Central memory CD8-positive, alpha-beta T cell (primary cell): ENCODE measurements at places on chromosomes 2 and 18.

- H3K27ac ChIP-seq, result no peak overlapping the region
- no peak for DNase-seq
- no peaks in the 10 kb centered on the region for H3K36me3 ChIP-seq
Observed at GRCh38 chr2:184554736-184555135, 43.6 kb upstream of the ZNF804A start.

DNA sequence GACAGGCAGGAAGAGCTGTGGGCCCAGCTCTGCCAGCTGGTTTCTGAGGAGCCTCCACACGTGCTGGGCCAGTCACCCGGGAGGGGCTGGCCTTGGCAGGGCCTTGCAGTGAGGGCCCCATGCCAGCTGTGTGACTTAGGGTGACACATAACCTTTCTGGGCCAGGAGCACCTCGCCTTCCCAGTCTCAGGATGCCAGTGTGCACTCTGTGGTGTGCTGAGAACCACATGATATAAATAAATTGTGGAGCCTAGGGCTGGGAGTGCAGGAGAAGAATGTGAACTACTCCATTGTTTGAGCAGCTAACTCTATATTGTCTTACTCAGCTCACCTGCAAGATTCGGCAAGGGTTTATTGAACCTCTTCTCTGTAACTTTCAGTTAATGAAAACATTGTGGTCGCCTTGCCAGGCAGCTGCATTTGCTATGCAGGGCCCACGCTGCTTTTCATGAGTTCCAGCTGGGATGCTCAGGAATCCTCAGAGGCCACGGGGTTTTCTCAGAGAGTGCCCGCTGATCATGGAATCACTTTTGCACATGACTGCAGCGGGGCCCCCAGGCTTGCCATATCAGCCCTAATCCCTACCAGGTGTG lies 222.3 kb downstream of the SH3RF3 start:
- peaks cover 7% of the 10 kb centered on the region for H3K4me1 ChIP-seq
- H3K4me3 ChIP-seq, result no peak overlapping the region
- no peak for DNase-seq
- H3K36me3 ChIP-seq, result no peaks in the 10 kb centered on the region

DNA sequence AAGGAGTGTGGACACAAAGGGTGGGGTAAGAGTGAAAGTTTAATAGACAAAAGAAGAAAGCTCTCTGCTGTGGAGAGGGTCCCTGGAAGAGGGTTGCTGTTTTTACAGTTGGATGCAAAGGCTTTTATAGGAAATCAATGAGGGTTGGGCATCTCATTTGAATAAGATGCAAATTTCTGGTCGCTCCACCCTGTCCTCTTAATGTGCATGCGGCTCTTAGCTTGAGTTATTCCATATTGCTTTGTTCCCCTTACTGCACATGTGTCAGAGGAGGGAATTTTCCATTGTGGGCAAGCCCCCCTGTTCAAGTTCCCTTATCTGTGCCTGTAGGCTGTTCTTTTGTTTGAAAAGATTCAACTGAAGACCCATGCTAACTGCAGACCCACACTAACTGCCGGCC lies 326.5 kb downstream of the BCL11A start:
- H3K4me1 ChIP-seq, result no peaks in the 10 kb centered on the region
- H3K36me3 ChIP-seq, result no peaks in the 10 kb centered on the region
- no peak for DNase-seq
- H3K27me3 ChIP-seq, result no peaks in the 10 kb centered on the region
- H3K27ac ChIP-seq, result no peak overlapping the region
- H3K4me3 ChIP-seq, result no peak overlapping the region

DNA sequence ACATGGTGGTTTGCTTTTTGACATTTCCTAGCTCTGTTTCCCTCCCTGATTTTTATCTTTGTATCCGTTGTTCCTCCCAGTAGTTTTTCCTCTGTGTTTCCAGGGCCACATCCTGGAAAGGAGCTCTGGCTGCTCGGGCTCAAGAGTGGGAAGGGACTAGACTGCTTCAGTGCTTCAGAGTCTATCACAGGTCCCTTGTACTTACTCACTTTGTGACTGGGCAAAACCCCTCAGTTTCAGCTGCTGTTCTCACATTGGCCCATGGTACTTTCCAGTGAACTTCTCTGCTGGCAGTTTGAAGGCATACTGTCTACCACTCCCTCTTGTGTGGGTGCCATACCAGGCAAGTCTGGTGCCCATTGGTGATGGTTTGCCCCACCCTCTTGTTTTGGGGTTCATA lies 7.5 kb upstream of the STAMBP start:
- H3K27me3 ChIP-seq, result no peaks in the 10 kb centered on the region
- H3K4me3 ChIP-seq, result no peak overlapping the region
- H3K4me1 ChIP-seq, result no peaks in the 10 kb centered on the region
- no peak for DNase-seq
- H3K27ac ChIP-seq, result no peak overlapping the region
- H3K36me3 ChIP-seq, result no peaks in the 10 kb centered on the region

GRCh38 chr2:11738589-11739436 lies 7.6 kb upstream of the LPIN1 start:
- H3K27me3 ChIP-seq, result peaks cover 8% of the 10 kb centered on the region
- no peak for DNase-seq
- H3K27ac ChIP-seq, result no peak overlapping the region
- H3K36me3 ChIP-seq, result no peaks in the 10 kb centered on the region

DNA sequence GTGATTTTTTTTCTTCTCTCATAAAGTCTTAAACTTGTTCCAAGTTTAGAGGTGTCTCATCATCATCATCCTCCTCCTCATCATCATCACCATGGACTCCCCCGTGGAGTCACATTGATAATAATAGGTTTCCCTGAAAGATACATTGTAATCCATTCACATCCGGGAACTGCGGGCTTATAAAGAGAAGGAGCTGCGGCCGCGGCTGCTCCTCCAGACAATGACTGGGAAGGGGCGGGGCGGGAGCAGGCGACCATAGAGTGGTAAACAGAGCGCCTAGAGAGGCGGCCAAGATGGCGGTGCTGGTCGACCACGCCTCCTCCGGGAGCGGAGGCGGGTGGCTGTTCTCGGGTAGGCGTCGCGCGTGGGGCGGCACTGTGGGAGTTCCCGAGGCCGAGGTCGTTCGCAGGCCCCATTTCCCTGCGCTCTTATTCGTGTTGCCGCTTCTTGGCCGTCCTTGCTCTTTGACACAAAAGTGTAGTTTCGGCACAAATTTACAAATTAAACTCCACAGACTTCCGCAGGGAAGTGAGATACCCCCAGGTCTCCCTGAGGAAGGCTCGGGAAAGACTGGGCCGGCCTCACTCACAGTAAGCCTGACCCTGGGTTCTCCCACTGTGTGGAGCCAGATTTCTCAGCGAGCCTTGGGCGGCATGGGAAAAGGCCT lies 1.8 kb upstream of the TCF4 start:
- H3K36me3 ChIP-seq, result peaks cover 4% of the 10 kb centered on the region
- peaks cover 6% of the 10 kb centered on the region for H3K4me1 ChIP-seq

GRCh38 chr18:54330768-54331548 lies 26.7 kb downstream of the STARD6 start:
- no peaks in the 10 kb centered on the region for H3K36me3 ChIP-seq
- H3K27ac ChIP-seq, result no peak overlapping the region
- peaks cover 6% of the 10 kb centered on the region for H3K27me3 ChIP-seq
- no peak for DNase-seq
- no peak overlapping the region for H3K4me3 ChIP-seq

DNA sequence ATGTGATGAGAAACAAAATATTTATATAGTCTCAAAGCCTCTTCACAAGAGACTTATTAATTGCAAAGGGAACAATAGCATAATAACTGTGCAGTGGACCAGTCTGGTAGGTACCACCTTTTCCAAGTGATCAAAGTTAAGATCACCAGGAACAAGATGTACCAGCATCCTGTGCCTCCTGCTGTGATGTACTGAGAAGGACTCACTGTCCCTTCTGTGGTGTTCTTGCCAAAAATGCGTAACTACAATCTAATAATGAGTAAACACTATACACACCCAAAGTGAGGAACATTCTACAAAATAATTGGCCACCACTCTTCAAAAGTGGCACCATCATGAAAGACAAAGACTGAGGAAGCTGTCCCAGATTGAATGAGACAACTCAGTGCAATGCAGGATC lies 14.5 kb downstream of the GNLY start:
- H3K4me1 ChIP-seq, result peaks cover 23% of the 10 kb centered on the region
- H3K27ac ChIP-seq, result no peak overlapping the region
- no peak overlapping the region for H3K4me3 ChIP-seq
- DNase-seq, result no peak

- peaks cover 23% of the 10 kb centered on the region for H3K4me1 ChIP-seq
- H3K27me3 ChIP-seq, result no peaks in the 10 kb centered on the region
- peaks cover 5% of the 10 kb centered on the region for H3K36me3 ChIP-seq
- H3K4me3 ChIP-seq, result no peak overlapping the region
Observed at GRCh38 chr2:55137024-55137958, 87.0 kb upstream of the RTN4 start.

GRCh38 chr18:69980509-69980908 lies 32.8 kb upstream of the CD226 start:
- peaks cover 3% of the 10 kb centered on the region for H3K36me3 ChIP-seq
- no peaks in the 10 kb centered on the region for H3K27me3 ChIP-seq
- no peak for DNase-seq
- H3K27ac ChIP-seq, result no peak overlapping the region
- no peak overlapping the region for H3K4me3 ChIP-seq
- H3K4me1 ChIP-seq, result peaks cover 19% of the 10 kb centered on the region
